ENCODE measurements at places on chromosomes 4 and X. TPM values are rescaled to one million over a fixed set of nuclear protein-coding genes. Genes with fewer than 3 reads are reported as not detected.

Gene PORCN
- total RNA-seq, result 8.7 TPM

Gene MAGEA12
- not detected for total RNA-seq

Gene FAM53A
- total RNA-seq, result 3.6 TPM

Gene PAGE2
- not detected for total RNA-seq

Gene MGARP
- 2.8 TPM for total RNA-seq

Gene CD38
- total RNA-seq, result 0.98 TPM

Gene SAGE1
- total RNA-seq, result not detected

Gene DIPK2B
- 141 TPM for total RNA-seq

Gene MBNL3
- 0.98 TPM for total RNA-seq

Gene GC
- total RNA-seq, result not detected

All from vein endothelial cell (primary cell).